Retina (tissue), 1 donor: ENCODE measurements at places on chromosomes 1 and 21.

GRCh38 chr1:230986976-230987375, 8.1 kb downstream of the ARV1 start:
- no peak for DNase-seq

DNA sequence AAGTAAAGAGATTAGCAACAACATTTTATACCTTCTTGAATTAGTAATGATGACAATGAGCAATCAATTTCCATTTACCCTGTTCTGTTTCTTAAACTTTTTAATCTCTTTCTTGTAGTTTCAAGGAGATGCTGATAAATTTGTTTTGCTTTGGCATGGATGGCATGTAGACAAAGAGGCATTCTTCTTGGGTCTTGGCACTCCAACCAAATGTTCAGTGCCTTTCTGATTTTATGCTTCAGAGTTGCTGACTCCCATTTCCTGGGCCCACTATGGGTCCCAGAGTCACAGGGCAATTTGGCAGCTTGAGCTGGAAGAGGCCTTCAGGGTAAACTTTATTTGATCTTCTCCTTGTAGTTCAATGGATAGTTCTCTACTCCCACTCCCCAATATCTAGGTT, 42.1 kb upstream of the OSBPL9 start:
- DNase-seq: no peak

DNA sequence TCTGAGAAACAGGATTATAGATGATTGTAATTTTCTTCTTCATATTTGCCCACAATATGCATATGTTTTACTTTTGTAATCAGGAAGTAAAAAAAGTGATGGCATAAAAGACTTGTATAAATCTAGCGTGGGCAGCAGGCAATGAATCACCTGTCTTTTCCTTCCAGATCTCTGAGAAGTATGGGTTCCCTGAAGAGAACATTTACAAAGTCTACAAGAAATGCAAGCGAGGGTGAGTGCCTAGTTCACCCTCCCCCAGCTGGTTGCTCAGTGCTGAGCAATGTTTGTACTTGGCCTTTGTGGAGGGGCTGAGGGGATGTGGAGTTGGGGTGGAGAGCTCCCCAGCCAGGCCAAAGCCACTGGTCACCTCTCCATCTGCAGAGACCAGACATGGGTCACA, 30.7 kb downstream of the GRHL3 start:
- DNase-seq: no peak

- no peak for DNase-seq
Measured at GRCh38 chr1:171245458-171246064, 2.7 kb upstream of the FMO1 start.

DNA sequence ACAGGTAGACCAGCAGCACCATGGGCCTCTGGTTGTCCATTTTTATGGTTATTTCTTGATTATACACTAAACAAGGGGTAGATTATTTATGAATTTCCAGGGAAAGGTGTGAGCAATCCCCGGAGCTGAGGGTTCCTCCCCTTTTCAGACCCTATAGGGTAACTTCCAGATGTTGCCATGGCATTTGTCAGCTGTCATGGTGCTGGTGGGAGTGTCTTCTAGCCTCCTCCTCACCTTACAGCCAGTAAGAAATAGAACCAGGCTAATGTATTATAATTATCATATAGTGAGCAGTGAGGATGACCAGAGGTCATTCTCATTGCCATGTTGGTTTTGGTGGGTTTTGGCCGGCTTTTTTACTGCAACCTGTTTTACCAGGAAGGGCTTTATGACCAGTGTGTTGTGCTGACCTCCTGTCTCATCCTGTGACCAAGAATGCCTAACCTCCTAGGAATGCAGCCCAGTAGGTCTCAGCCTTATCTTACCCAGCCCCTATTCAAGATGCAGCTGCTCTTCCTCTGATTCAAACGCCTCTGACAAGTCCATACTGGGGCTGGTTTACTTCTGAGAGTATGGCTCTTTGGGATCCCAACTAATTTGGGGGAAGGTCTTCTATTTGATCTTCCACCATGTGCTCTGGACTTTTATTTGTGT, 13.5 kb upstream of the TINAGL1 start:
- no peak for DNase-seq

DNA sequence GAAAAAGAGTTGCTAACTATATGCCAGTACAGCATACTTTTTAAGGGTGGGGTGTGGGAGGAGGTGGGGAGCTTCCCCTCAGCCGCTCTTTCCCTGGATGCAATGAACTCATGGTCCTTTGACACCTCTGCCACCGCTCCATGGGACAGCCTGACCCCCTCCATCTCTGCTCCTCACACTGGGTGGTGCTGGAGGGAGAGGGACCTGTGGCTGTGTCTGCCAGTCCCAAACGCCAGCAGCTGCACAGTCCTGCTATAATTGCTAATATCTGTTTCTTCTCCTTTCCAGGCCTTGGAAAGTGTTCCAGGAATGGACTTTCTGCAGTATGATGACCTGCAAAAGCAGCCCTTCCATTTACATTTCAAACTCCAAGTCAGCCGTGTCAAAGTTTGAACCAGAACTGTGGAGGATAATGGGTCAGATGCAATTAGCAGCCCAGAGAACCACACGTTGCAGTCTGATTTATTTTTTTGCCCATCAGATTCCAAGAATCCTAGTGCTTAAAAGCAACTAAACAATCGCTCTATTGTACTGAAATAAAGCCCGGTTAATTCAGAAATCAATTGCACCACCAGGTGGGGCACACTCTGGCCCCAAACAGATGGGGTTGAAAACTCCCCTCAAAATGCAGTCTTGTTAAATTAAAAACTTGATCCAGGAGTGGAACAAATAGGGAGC, 160.7 kb upstream of the LMO4 start:
- DNase-seq: peak; percentile 40

- no peak for DNase-seq
Measured at GRCh38 chr1:67300561-67300960, 7.1 kb upstream of the IL12RB2 start.

DNA sequence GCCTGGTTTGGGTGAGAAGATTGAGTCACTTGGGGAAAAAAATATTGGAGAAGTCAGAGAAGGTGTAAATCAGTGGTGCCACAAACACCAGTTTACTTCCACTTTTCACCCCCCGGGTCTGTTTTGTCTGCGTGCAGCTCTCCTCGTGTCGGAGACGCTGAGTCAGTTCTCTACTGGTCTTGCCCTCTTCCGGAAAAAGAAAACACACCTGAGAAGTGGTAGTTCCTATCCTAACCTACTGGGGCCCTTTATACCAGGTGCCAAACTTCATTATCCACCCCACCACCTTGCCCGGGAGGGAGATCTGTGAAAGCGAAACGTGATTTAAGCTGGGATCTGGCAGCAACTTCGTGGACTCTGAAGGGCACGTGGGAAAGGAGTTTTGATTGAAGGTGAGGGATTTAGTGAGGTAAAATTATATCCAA, 855 bp upstream of the IVNS1ABP start:
- DNase-seq: no peak
